ENCODE measurements at places on chromosomes 4 and X.

DNA sequence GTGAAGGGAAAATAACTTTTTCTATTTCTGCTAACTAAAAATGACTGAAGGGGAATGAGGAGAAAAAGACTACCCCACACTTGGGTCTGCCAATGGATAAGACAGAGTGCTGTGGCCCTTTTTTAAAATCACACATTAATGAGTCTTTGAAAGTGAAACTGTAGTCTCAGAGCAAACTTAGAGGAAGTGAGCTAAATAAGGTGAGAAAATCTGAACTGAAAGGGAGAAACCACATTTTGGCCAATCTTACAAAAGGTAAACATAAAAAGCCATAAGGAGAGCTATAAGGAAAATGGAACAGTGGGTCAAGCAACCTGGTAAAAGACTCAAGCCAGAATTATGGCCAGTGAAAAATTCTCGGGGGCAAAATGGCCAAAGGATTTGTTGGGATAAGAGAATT is 755.1 kb upstream of the IGFBP7 start:
- no peak for DNase-seq

DNA sequence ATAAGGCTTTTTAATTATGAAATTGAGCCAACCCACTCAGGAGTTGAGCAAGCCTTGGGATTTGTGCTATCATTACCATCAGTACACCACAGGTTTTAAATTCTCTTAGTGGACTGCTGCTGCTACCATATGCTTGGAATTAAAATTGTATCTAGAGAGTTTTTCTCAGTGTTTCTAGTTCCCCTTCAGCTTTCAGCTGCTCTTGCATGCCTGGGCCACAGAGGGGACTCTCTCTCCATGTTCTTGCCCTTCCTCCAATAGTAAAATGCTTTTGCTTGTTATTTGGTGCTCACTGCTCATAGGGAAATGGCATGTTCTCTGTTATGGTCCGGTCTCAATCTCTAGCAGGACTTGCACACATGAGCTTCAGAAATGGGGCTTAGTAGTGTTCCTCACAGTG is 101.9 kb downstream of the IGSF1 start:
- DNase-seq, result no peak

DNA sequence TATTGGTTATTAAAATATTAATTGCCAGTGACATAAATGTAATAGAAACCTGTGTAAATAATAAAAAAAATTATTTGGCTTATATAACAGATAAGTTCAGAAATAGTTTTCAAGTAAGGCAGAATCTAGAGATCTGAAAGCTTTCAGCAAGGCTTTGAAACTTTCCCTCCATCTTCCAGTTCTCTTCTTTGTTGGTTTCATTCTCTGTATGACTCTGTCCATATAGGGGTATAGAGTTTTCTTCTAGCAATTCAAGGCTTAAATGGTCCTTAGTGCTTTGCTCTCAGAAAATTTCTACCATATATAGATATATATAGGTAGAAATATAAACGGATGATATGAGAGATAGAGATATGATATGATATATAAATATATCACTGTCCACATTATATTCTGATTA is 160.5 kb upstream of the GABRA2 start:
- no peak for DNase-seq

- no peak for DNase-seq
Measured at GRCh38 chr4:175988511-175988910, 77.1 kb upstream of the WDR17 start.

DNA sequence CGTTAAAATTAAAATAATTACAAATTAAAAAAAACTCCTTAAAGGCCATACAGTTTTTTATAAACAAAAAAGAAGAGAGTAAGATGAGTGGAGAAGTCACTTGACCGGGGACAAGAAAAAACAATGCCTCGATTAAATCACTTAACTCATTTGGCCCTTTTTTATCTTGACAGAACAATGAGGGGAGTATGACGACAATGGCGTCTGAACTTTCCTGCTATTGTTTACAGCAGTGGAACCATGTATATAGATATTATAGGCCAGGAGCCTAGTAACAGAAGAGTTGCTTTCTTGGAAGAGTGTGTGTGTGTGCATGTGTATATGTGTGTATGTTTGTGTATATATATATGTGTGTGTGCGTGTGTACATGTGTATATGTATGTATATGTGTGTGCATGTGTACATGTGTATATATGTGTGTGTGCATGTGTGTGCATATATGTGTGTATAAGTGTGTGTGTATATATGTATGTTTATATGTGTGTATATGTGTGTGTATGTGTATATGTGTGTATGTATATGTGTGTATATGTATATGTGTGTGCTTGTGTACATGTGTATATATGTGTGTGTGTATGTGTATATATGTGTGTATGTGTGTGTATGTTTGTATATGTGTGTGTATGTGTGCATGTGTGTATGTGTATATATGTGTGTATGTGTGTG is 153.4 kb upstream of the FAT1 start:
- no peak for DNase-seq

- DNase-seq, result no peak
Measured at GRCh38 chr4:24704149-24704548, 91.2 kb upstream of the SOD3 start.

DNA sequence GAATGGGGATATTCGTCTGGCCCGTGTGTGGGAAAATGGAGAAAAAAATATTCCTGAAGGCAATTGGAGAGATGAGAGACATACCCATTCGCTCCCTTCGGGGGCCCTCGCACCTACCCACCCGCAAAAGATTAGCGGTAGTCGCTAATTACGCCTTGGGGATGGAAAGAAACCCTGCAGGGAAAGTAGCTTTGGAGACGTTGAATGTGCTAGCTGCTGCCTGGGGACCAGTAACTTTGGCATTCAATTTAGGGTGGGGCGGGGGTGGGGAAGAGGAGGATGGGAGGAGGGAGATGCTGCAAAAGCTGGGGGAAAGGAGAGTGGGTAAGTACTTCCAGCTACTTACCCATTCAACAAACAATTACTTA is 407 bp upstream of the ZC4H2 start:
- DNase-seq, result no peak

- no peak for DNase-seq
Measured at GRCh38 chrX:97564496-97564895, 680.8 kb downstream of the RPA4 start.

- no peak for DNase-seq
Measured at GRCh38 chr4:125021189-125021588, 293.6 kb upstream of the FAT4 start.

DNA sequence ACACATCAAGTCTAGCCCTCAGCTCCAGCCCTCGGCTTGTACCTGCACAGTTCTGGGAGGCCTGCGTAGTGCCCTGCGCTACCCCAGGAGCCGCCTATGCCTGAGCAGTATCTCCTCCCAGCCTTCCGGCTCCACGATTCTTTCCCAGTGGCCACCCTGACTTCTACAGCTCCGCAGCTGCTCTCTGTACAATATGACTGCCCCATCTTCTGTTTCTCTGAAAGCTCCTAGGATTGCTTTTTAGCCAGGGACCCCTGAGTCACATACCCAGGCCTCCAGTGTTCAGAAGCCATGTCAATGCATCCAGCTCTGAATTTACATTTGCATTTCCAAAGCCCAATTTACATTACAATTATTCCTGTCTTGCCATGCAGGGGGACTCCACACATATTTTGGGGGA is 135.5 kb downstream of the PJA1 start:
- DNase-seq, result no peak

DNA sequence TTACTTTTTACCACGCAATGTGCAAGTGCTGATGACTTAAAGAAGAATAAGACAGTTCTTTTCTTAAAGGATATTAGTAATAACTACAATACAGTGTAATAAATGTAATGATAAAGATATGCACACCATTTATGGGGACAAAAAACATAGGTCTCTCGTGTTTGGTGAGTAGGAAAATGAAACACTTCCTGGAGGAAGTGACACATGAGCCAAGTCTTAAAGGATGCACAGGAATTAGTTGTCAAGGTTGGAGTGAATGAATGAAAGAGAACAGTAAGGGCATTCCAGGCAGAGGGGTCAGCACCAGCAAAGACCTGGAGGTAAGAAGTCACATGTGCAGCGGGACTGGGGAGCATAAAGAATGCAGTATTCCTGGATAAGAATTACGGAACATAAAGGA is 112.7 kb downstream of the SH3RF1 start:
- no peak for DNase-seq

GRCh38 chrX:120732461-120732860 is 102.6 kb upstream of the C1GALT1C1 start:
- DNase-seq, result no peak

Data from activated effector memory CD4-positive, alpha-beta T cell treated with anti-CD3 and anti-CD28 coated beads, Interleukin-2, amount 50 U/mL, for 16 hours (primary cell).